ENCODE measurements at places on chromosomes 6 and 20. TPM values are rescaled to one million over a fixed set of nuclear protein-coding genes. Genes with fewer than 3 reads are reported as not detected.

The LST1 gene
- not detected for total RNA-seq

The CPXM1 gene
- not detected for total RNA-seq

The PPP1R3G gene
- total RNA-seq, result 0.56 TPM

The SLC22A2 gene
- not detected for total RNA-seq

The GJA1 gene
- total RNA-seq, result not detected

The PRR18 gene
- 0.04 TPM for total RNA-seq

The TFAP2C gene
- not detected for total RNA-seq

The DDO gene
- 10.3 TPM for total RNA-seq

The TBXT gene
- not detected for total RNA-seq

The BFSP1 gene
- 0.22 TPM for total RNA-seq

The SLC2A4RG gene
- total RNA-seq, result 91.4 TPM

The SLC35D3 gene
- total RNA-seq, result not detected

The TENT5A gene
- total RNA-seq, result 15.4 TPM

The SCRT2 gene
- total RNA-seq, result not detected

Data from HepG2 (cell line).